IMR-90 (cell line): ENCODE measurements at places on chromosomes 12 and 14.

GRCh38 chr12:112908548-112908947 is 1.8 kb downstream of the OAS1 start:
- DNase-seq: no peak

GRCh38 chr12:108482717-108483212 is 32.3 kb upstream of the FICD start:
- peak; percentile 6 for DNase-seq

- peak; percentile 65 for DNase-seq
Measured at GRCh38 chr14:71248194-71248593, 340.9 kb downstream of the PCNX1 start.

GRCh38 chr12:121293603-121294002 is 2.9 kb downstream of the CAMKK2 start:
- DNase-seq: no peak

GRCh38 chr14:60093606-60094005 is 1.9 kb downstream of the PCNX4 start:
- DNase-seq: peak; percentile 18
